ENCODE measurements at places on chromosomes 2 and 18.
A peak's percentile ranks its signal among the peaks of the same experiment; 100 is the strongest.

GRCh38 chr2:207327513-207327912 lies 161.8 kb upstream of the KLF7 start:
- DNase-seq: no peak

DNA sequence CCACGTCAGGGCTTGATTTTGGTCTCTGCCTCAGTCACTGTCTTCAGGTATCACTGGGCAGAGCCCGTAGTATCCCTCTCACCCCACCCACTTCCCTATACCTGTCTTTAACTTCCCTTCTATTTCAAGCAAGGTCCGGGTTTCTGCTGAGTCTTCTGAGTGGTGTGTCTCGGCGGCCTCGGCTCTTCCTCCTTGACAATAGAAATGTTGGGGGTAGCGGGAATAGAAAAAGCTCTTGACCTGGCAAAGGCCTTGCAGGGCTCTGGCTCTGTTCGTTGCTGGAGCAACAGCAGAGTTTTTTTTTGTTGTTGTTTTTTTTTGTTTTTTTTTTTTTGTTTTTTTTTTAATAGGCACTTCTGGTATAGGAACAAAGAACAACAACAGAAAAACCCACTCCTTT lies 16.0 kb upstream of the IGFBP5 start:
- DNase-seq: no peak

DNA sequence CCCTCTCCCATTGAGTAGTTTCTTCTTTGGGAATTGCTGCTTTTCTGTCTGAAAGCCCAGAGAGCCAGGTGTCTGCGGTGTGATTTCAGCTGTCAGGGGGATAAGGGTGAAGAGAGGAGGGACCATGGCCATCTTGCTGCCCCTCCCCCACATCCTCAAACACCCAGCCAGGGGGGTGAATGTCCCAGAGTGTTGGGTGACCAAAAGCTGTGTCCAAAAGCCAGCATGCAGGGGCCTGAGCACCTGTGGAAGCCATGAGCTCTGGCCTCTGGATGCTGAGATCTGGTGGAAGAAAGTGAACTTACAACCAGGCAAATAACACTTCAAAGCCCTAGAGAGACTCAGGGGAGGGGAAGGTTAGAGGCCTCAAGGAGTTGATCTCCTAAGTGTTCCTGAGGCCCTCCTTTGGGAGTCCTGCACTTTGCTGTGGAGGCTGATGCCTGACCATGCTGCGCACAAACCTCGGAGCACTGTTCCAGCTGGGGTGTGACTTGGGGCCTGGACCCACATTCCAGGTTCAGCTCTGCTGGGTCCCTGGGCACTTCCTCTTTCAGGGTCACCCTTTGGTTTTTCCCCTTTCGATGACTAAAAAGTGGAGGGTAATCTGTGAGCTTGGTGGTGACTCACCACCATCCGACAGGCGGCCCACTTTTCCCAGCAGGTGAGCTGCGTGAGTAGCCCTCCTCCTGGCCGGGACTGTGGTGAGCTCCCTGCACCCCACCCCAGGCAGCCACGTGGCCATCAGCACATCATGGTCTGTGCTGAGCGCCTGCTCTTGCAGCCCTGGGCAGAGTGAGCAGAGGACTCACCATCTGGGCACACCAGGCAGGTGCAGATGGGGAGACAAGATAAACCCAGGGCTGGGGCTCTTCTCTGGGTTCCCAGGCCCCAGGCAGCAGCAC lies 66.8 kb upstream of the FOSL2 start:
- DNase-seq: no peak

- DNase-seq: no peak
These were observed 30.6 kb downstream of the RTN4 start for GRCh38 chr2:55019526-55020258.

DNA sequence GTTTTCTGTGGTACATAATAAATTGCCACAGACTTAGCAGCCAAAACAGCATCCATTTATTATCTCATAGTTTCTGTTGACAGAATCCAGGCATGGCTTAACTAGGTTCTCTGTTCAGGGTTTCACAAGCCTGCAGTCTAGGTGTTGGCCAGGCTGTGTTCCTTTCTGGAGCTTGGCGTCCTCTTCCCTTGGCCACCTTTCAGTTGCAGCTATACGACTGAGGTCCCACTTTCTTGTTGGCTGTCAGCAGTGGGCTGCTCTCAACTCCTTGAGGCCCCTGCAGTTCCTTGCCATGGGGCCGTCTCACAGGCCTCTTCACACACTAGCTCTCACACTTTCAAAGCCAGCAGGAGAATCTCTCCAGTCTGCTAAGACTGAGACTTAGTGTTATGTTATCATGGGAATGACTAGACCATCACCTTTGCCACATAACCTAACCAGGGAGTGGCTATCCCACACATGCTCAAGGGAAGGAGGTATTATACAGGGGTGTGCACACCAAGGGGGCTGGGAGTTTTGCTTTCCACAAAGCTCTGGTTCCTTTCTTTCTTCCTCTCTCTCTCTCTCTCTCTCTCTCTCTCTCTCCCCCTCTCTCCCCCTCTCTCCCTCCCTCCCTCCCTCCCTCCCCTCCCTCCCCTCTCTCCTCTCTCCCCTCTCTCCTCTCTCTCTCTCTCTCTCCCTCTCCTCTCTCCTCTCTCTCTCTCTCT lies 15.8 kb downstream of the RIOK3 start:
- no peak for DNase-seq

- DNase-seq: no peak
These were observed 93.2 kb upstream of the CAB39 start for GRCh38 chr2:230619491-230619890.

DNA sequence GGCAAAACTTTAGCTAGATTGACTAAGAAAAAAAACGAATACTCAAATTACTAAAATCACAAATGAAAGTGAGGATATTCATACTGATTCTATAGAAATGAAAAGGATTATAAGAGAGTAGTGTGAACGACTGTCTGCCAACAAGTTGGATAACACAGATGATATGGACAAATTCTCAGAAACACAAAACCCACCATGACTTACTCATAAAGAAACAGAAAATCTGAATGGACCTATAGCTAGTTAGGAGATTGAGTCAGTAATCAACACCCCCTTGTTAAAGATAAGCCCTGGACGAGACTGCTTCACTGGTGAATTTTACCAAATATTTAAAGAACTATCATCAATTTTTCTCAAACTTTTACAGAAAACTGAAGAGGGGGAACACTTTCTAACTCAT lies 108.8 kb upstream of the TMEM200C start:
- no peak for DNase-seq

GRCh38 chr2:236158969-236159777 lies 9.0 kb downstream of the GBX2 start:
- peak; percentile 52 for DNase-seq

DNA sequence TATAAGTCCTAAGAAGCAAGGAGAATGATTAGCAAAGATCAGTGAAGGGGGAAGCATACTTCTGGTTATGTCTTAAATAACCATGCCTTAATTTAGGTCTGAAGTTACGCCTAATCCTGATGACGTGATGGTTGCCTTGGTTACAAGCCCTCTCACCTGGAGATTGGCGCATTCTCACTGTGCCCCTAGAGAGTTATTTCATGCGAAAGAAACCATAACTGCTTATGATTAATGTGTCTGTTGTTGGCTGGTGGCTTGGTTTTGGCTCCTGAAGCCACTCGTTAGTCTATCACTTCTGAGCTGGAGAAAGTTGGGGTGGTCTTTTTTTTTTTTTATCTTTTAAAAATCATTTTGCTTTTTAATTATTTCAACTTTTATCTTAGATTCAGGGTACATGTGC lies 47.0 kb downstream of the TNFRSF11A start:
- DNase-seq: no peak

All from neuronal stem cell (in vitro differentiated cells).